Activated CD8-positive, alpha-beta memory T cell treated with anti-CD3 and anti-CD28 coated beads for 1 hour (primary cell): ENCODE measurements at places on chromosomes 7 and 10.

DNA sequence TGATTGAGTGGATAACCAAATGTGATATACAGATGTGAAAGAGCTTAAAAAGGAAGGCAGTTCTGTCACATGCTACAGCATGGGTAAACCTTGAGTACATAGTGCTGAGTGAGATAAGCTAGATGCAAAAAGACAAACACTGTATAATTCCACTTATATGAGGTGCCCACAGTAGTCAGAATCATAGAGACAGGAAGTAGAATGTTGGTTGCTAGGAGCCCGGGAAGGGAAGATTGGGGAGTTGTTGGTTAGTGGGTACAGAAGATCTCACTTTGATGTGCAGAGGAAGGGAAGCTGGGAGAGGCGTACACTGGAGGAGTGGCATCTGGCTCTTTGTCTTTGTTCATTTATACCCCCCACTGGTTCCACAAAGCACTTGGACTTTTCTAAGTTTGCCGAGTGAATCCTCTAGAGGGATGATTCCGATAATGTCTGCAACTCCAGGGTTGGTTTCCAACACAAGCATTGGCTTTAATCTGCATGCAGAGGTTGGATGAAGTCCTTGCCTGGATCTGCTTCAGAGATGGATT lies 39.5 kb downstream of the TSPAN14 start:
- DNase-seq = no peak

DNA sequence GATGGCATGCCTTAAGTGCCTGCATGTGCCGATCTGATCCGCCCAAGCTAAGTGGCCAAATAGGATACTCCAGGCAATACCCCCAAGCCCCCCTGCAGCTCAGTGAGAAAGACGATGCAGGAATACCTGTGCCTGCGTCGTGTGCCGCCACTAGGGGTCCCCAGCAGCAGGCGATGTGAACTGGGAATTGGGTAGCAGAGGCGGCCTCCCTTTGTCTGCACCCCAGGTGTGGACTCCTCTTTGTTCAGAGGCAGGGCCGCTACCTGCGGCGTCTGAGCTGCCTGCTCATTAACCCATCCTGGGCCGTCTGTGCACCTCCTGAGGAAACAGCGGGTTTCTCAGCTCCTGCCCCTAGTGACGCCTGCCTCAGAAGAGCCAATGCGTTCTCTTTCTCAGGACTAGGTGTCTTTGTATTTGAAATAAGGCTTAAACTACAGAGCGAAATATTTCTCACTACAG lies 4.8 kb upstream of the CHN2 start:
- peak; percentile 40 for DNase-seq

DNA sequence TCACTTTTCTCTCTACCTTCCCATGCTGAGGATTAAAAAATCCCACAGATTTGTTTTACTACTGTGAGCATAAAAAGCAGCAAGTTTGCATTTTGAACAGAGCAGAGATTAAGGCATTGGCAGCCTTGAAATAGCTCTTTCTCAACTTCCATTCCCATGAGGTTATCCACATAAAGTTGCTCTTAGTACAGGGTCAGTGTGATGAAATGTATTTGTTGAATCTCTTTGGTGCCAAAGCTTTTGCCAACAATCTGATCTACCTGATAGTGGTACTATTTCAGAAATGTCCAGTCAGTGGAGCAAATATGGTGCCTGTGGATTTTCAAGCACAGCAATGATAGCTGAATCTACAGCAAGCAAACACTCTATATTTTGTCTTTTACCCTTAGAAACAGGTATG lies 254.8 kb downstream of the INHBA start:
- DNase-seq = no peak

DNA sequence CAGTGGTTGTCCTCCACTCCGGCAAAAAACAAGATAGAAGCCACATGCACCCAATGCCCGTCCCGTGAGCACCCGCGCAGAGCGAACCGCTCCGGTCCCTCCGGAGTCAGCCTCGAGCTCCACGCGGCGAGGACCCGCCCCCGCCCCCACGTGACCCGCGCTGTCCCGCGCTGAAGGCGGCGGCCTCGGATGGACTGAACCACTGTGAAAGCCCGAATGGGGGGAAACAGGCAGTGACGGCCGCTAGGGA lies 766 bp upstream of the EIF3B start:
- DNase-seq = peak; percentile 67

DNA sequence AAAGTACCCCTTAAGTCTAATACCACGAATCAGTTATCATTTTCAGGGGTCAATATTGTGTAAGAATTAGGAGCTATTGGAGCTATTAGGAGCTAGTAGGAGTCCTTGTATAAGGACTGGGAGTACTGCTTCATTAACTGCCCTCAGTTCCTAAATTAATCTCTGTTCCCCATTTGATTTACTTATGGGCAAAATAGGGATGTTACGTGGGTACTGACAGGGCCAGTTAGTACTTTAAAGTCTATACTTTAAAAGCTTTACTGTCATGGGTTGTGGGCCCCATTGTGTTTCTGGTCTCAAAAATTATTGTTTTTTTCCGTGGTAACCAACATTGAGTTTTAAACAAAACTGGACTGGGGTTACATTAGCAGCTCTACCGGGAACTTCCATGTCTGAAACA lies 60.3 kb downstream of the PRKAR2B start:
- DNase-seq = no peak

DNA sequence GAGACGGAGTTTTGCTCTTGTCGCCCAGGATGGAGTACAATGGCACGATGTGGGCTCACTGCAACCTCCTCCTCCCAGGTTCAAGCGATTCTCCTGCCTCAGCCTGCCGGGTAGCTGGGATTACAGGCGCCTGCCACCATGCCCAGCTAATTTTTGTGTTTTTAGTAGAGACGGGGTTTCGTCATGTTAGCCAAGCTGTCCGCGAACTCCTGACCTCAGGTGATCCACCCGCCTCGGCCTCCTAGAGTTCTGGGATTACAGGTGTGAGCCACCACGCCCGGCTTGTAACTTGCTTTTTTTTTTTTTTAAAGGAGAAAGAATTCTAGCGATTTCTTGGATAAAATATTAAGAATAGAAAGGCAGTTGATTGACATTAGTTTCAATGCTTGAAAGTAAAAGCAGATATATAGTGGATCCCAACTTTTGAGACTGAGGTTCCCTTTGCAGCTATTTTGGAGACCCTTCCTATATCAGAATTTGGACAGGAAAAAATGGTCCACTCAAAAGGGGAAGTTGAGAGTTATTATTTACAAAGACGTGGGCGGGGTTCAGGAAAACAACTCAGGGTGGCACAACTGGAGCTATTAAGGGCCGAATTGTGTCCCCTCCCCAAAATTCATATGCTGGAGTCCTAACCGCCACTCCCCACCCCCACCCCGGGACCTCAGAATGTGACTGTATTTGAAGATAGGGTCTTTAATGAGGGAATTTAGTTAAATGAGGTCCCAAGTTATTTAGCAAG lies 1.3 kb upstream of the ERCC6 start:
- DNase-seq = no peak

DNA sequence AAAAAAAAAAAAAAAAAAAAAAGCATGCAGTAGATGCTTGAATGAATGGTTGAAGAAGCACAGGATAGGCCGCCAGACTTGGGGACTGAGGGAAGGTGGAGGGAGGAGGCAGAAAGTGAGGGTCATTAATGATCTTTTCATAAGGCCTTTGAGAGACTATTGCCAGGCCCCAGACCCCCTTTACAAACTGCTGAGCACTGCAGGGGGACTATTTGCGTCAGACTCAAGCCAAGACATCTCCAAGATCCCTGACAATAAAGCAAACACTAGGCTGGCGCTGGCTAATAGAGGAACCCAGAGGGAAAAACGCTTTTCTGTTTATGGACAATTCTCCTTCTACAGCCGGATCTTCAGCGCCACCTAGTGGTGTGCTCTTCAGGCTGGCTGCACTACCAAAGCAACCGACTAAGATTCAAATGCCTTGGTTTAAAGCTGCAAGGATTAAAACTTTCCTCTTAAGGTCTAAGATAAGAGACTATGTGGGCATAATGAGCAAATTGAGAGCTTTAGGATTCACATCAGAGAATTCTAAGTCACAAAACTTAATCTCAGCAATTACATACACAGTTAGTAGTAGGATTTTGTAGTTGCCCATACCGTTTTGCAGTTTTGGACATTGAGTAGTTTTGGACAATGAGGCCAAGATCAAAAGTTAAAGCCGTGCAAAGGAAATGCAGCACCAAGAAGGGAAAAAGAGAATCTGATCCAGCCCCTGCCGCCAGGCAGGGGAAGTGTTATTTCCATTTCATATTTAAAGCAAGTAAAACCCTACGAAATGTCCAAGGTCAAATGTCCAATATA lies 17.9 kb upstream of the AGK start:
- peak; percentile 48 for DNase-seq

- DNase-seq = no peak
These were observed 43.1 kb upstream of the FOXK1 start for GRCh38 chr7:4638781-4639575.

GRCh38 chr10:25047591-25048301 lies 31.3 kb downstream of the THNSL1 start:
- no peak for DNase-seq

- DNase-seq = no peak
These were observed 58.5 kb downstream of the LARP4B start for GRCh38 chr10:873020-873419.

DNA sequence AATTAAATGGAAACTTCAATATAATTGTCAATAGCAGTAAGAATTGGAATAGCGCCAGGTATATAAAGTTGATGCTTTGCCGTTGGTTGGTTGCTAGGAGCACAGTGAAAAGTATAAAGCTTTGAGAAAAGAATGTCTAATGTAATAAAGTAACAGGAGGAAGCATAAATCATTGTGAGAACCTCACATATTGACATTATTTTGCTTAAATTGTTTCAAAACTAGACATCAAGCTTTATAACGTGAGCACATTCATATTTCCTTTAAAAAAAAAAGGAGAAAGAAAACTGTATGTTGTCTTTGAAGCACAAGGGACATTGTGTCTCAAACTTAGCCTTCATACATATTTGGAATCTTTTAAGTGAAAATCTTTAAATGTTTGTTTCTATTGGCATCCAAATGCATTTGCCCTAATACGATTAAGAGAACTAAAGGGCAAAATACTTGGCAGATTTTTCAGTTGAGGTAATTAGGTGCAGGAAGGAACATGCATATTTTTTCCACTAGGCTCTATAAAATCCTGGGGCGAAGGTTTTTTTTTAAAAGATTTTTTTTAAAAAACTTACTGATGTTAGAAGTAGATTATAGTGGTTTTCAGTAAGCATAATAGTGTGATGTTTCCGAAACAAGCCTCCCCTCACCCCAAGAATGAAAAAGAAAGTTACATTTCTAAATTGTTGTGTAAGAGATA lies 92.4 kb downstream of the ARID5B start:
- no peak for DNase-seq

- DNase-seq = no peak
These were observed 1049.7 kb downstream of the NRG3 start for GRCh38 chr10:82924711-82925110.

DNA sequence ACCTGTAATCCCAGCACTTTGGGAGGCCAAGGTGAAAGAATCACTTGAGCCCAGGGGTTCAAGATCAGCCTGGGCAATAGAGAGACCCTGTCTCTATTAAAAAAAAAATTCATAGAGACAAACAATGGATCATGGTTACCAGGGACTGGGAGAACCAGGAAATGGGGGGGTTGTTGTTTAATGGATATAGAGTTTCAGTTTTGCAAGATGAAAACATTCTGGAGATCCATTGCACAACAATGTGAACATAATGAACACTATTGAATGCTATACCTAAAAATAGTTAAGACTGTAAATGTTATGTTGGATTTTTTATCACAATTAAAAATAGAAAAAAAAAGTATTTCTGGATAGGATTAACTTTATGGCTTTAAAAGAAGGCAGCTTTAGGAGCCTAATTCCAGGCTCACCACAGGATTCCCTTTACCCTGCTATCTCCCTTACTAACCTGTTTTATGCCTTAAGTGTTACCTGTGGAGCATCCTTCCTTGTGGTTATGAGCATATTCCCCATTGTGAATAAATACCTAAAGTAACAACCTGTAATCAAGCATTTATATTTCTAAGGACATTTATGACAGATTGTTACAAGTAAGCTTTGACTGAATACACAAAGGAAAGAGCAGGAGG lies 45.1 kb upstream of the SGCE start:
- DNase-seq = no peak

GRCh38 chr10:26544932-26545331 lies 106.8 kb downstream of the APBB1IP start:
- DNase-seq = no peak

- DNase-seq = no peak
These were observed 47.4 kb upstream of the CAMK2B start for GRCh38 chr7:44372560-44373417.

- DNase-seq = no peak
These were observed 115.5 kb upstream of the CREB5 start for GRCh38 chr7:28296571-28297483.

- no peak for DNase-seq
These were observed 64.8 kb downstream of the ABLIM1 start for GRCh38 chr10:114593240-114593792.

GRCh38 chr10:27525819-27526218 lies 21.7 kb downstream of the RAB18 start:
- no peak for DNase-seq

DNA sequence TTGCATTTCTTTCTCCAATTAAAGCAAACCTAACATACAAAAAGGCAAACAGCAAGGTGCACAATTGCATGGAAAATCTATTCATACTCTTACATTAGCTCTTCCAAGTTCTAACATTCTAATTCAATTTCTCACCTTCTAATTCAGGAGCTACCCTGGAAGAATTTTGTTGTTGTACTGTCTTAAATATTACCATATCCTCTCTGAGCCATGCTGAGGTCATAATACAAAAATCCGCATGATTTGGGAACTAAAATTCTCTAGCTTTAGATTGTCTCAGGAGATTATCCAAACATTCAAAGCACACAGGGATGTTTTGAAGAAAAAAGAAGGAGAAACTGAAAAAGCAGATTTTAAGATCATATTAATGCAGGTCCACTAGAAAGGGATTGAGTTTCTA lies 229.9 kb downstream of the KIAA1217 start:
- DNase-seq = no peak
